Cerebellum (tissue), 4 donors: ENCODE measurements at places on chromosomes 3 and 15.
A peak's percentile ranks its signal among the peaks of the same experiment; 100 is the strongest.

- no peak for DNase-seq
Observed at GRCh38 chr3:182284793-182285192, 508.5 kb upstream of the ATP11B start.

DNA sequence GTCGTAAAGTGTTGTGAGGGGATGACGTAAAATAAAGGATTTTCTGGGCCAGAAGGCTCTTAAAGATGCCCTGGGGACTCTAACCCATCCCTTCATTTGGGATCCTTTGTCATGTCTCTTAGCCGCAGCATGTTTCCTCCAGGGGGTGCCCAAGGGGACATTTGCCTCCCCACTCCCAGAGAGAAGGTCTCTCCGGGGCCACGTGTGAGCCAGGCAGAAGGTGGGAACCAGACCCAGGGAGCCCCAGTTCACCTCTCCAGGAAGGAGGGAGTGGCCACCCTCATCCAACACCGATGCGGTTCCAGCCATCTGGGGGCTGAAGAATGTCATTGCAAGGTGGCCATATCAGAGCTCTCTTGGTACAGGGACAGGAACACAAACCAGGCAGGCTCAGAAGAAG is 25.2 kb downstream of the ST8SIA2 start:
- DNase-seq = no peak

GRCh38 chr3:74442683-74443082 is 171.8 kb downstream of the CNTN3 start:
- DNase-seq = no peak

DNA sequence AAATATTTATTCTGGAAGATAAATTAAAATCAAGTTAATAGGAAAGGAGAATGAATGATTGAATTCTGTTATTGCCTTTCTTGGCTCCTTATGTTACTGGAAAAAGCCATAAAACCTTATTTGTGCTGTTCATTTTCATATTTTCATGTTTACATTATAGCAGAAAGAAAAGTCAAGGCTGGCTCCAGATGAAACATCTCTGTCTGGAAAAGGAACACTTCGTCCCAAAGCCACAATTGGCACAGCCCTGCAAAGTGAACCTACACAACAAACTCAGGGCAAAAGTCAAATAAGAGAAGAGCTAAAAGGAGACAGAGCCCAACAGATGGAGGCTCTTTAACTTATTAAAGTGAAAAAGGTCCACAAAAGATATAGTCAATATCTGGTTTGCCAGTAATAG is 73.4 kb downstream of the GTPBP8 start:
- DNase-seq = no peak

DNA sequence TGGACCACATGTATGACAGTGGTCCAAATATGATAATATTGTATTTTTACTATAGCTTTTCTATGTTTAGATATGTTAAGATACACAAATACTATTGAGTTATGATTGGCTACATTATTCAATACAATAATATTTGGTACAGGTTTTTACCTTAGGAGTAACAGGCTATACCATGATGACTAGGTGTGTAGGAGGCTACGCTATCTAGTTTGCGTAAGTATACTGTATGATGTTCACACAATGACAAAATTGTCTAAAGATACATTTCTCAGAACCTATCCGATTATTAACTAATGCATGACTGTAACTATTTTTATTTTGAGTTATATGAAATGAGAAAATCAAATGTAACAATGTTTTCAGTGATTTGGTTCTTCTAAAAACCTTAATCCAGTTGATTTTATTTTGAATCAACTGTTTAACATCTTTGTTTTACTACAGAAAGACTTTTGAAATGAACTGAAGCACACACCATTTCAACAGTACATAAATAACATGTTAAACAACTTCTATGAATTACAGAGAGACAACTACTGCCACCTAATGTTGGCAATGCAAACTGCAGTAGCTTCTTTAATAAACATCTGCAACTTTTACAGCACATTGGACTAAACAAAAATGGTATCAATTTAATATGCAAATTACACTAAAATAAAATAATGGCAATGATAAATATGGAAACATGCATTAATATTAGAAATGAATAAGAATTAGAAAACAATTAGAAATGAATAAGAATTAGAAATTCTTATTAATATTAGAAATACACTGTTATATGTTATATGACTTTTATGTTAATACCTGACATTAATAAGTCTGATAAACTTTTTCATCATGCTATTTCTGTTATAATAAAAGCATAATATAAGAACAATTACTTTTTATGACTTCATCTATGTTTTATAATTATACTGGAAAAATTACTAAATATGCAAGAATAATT is 255.7 kb downstream of the MBNL1 start:
- DNase-seq = peak; percentile 11

GRCh38 chr3:20406611-20407011 is 220.6 kb upstream of the SGO1 start:
- DNase-seq = no peak

GRCh38 chr15:35150361-35150760 is 65.3 kb upstream of the NANOGP8 start:
- no peak for DNase-seq

GRCh38 chr3:148079370-148079769 is 618.3 kb upstream of the AGTR1 start:
- DNase-seq = peak; percentile 39

DNA sequence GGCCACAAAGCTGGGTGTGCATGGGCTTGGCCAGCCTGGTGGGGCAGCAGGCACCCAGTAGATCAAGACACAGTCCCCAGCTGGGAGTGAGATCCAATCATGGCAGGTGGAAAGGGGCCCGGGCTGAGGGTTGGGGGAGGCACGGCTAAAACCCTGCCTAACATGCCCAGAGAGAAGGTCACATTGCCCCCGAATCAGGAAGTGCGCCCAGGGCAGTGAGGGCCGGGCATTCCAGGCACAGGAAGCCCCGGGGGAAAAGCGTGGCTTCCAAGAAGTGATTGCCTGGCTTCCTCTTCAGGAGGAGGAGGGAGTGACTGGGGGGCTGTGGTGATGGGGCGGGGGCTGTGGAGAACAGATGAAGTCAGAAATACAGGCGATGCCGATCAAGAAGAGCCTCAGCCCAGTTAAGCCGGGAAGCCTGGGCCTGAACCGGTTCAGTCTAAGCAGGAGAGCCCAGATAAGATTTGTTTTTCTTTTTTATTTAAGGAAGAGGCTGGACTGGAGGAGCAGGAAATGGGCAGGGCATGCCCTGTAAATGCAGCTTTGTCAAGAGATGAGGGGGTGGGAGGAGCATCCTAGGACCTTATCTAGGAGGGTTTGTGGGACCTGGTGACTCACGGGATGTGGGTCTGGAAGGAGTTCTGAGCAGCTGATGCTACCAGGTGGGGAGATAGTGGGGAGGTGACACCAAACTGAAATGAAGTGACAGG is 83.9 kb downstream of the CHSY1 start:
- DNase-seq = no peak

GRCh38 chr3:184320104-184320445 is 5.7 kb downstream of the EIF4G1 start:
- peak; percentile 94 for DNase-seq

- DNase-seq = no peak
Observed at GRCh38 chr3:4421121-4421520, 45.9 kb downstream of the SUMF1 start.

- no peak for DNase-seq
Observed at GRCh38 chr15:67820992-67821783, 4.1 kb upstream of the SKOR1 start.

- DNase-seq = no peak
Observed at GRCh38 chr3:160616311-160616710, 50.9 kb upstream of the KPNA4 start.

DNA sequence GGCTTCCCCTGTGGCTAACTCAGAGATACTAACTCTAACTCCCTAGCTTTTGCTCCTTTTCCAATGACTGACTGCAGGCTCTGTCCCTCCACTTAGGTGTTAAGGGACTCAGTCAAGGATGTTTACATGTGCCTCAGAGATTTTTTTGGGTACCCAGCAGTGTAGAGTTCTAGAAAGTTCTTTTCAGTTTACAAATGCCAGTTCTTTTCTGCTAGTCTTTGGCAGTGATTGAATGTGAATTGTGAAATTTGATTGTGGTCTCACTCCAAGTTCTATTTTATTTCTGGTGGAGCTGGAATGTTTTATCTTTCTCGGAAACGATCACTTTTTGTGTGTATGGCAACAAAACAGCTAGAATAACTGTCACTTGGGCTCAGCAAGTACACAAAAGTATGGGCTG is 60.6 kb downstream of the IL1RAP start:
- DNase-seq = no peak

GRCh38 chr3:15797642-15798303 is at the start of gene ANKRD28:
ANKRD28 (minus strand) TSS chr3:15797979; CDS start chr3:15796521, 1,458 bp downstream.
- DNase-seq = peak; percentile 41

DNA sequence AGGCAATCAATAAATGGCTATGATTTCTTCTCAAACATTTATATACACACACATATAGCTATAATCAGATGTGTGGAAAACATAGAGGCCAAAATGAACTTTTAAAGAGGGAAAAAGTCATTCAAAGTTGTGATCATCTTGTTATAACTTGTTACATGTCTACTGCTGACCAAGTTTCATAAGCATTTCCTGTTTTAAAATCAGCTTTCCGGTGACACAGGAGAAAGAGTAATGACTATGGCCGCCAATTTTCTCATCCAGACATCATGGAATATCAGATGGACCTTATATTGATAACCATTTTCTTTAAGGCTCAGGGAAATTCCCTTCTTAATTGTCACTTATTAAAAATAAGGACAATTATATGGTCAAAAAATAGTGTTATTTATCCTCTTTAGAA is 71.7 kb upstream of the AGTR1 start:
- DNase-seq = no peak

- peak; percentile 71 for DNase-seq
Observed at GRCh38 chr15:29139540-29140459, 129.8 kb downstream of the NSMCE3 start.

DNA sequence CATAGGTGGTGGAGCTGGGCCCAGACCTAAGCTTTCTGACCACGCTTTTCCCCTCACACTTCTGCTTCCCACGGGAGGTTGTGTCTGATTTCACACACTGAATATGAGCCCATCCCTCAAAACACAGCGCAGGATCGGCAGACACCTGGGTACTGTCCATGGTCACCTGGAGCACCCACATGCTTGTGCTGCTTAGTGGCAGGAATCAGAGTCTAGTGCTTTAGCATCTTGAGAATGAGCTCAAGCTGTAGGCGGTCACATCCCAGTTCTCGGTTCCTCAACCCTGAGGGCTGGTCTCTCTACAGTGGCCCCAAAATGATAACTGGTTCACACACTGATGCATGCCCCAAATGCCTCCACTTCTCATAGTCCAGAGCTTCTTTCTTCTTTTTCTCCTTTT is 111.0 kb downstream of the SEMA5B start:
- no peak for DNase-seq

GRCh38 chr3:65902304-65902793 is 136.4 kb downstream of the MAGI1 start:
- peak; percentile 55 for DNase-seq

- no peak for DNase-seq
Observed at GRCh38 chr3:181076558-181076957, 87.0 kb upstream of the DNAJC19 start.

- DNase-seq = no peak
Observed at GRCh38 chr3:69309814-69310213, 76.1 kb downstream of the FRMD4B start.

- DNase-seq = peak; percentile 12
Observed at GRCh38 chr3:102536456-102536855, 101.6 kb downstream of the ZPLD1 start.

- DNase-seq = no peak
Observed at GRCh38 chr3:6935970-6936369, 75.1 kb downstream of the GRM7 start.

DNA sequence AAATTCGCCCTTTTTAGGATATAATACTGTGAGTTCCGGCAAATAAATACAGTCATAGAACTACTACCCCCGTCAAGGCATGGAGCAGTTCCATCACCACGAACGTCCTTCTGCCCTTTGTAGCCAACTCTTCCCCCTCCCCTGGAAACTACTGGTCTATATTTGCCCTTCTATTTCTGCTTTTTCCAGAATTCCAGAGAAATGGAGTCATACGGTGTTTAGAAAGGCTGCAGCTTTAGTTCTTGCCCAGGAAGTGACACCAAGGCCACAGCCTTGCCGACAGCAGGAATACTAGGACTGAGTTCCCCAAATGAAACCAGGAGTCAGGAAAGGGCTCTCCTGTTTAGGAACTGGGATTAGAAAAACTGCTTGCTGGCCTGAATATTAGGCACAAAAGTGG is 291.2 kb downstream of the FAM43A start:
- no peak for DNase-seq

DNA sequence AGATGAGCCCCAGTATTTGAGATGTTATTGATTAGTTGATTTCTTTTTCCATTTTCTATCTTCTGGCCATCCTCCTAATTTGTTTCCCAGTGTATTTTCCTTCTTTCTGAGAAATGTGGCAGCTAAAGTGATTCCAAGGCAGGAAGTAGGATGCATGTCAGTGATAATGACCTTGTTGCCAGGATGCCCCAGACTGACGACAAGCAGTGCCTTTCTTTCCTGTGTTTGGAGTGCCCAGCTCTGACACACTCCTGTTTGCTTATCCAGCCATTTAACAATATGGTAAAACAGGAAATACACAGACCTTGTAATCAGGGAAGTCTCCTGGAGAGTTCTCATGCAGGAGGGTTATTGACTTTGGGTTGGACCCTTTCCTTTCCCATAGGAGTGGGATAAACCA is 20.4 kb downstream of the TMOD2 start:
- DNase-seq = no peak

DNA sequence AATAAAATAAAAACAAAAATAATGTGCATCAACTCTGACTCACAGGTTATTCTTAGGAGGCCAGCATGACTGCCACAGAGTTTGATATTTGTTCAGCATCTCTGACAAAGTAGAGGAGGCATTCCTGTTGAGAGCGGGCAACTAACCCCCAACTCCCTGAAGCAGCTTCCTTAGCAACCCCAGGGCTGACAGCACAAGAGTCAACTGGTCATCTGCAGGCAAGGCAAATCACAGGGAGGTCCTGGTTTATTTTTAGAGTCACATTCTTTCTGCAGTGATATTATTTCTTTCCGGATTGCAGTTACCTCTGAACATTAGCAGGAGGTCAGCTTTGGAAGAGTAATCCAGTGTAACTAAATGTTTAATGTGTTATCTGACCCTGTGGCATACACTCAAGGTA is 273.0 kb downstream of the PLCL2 start:
- DNase-seq = no peak
